ENCODE measurements at places on chromosomes 1 and 21. TPM values are rescaled to one million over a fixed set of nuclear protein-coding genes. Genes with fewer than 3 reads are reported as not detected.

KCTD3 gene
- polyA plus RNA-seq, result 41.4 TPM

LCE2A gene
- not detected for polyA plus RNA-seq

MAP3K7CL gene
- polyA plus RNA-seq, result 74.2 TPM

TMEM240 gene
- polyA plus RNA-seq, result 4.8 TPM

GBP6 gene
- polyA plus RNA-seq, result not detected

TNFRSF9 gene
- polyA plus RNA-seq, result 0.12 TPM

DIPK1A gene
- 7.7 TPM for polyA plus RNA-seq

MROH9 gene
- polyA plus RNA-seq, result 0.09 TPM
